HuH-7.5 (cell line): ENCODE measurements at places on chromosomes 7 and 10.

- DNase-seq: no peak
These were observed 11.2 kb upstream of the PLEKHA1 start for GRCh38 chr10:122363311-122363710.

DNA sequence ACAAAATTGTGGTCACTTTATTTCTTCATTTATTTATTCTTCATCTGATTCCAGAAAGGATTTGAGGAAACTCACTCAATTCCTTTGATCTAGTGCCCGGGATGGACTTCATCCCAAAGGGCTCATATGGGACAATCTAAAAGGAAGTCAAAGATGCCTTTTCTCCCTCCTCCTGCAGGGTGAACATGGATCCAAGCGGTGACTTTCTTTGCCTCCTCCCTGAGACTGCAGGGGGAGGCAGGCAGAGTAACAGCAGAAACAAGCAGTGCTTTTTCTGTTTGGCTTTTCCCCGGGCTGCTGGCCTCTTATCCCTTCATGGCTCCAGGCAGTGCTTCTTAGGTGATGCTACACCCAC is 10.0 kb upstream of the DNMBP start:
- DNase-seq: peak; percentile 37

- no peak for DNase-seq
These were observed 4.2 kb downstream of the OSBPL3 start for GRCh38 chr7:24975644-24976260.

DNA sequence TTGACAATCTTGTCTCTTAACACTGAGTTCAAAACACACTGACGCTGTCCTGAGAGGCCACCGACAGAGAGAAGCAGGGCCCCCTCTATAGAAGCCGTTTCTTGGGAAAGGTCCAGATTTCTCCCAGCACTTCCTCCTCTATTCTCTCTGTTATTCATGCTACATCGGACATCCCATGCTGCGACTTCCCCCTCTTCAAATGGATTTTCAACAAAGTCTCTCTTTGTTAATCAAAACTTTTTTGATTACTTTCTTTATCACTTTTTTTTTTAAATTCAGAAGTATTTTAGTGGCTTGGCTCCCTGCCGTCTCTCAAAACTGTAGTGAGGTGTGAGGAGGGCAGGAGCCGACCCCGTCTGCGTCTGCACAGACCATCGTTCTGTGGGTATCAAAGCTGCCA is 298.9 kb upstream of the PITRM1 start:
- DNase-seq: no peak

GRCh38 chr10:9302140-9302746 is 1247.8 kb downstream of the GATA3 start:
- peak; percentile 8 for DNase-seq

DNA sequence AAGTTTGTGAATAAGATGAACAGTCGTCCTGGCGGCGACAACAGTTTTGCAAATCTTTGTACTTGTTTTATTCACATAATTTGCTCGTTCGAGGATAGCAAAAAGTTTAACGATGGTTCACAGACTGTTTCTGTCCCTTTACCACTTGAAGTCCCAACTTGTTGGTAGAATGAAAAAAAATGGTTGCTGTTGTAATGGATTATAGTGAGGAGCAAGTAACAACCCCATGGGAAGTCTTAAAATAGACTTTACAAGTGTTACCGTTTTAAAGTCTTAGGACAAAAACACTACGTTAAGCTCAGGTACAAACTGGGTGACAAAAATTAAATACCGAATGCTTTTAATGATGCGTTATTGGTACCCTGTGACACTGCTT is 589 bp downstream of the LSM8 start:
- DNase-seq: no peak

DNA sequence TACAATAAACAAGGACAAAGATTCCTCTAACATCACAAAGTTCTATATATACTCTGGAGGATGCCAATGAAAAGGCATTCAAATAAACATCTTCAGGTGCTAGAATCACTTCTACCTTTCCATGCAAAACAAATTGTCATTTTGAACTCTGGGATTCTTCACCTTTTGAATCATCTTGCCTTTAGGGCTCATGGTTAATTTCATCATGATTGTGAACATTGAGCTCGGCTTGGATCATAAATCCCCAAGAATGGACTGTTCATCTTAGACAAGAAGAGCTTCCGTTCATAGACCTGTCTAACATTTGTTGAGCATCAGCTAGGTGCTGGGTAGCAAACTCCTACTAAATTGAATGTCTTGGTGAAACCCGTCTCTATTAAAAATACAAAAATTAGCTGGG is 212.2 kb downstream of the TNS3 start:
- no peak for DNase-seq

DNA sequence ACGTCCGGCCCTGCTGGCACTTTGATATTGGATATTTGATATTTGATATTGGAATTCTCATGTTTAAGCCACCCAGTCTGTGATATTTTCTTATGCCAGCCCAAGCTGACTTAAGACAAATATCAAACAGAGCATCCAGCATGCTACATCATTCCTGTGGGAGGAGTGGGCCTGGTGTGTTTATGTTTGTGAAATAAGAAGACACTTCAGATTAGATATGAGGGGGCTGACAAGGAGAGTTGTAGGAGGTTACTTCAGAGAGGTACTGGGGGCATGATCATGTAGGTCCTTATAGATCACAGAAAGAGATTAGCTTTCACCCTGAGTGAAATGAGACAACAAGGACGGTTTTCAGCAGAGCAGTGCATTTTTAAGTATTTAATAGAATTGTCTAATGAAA is 382.9 kb downstream of the SEMA3D start:
- no peak for DNase-seq

DNA sequence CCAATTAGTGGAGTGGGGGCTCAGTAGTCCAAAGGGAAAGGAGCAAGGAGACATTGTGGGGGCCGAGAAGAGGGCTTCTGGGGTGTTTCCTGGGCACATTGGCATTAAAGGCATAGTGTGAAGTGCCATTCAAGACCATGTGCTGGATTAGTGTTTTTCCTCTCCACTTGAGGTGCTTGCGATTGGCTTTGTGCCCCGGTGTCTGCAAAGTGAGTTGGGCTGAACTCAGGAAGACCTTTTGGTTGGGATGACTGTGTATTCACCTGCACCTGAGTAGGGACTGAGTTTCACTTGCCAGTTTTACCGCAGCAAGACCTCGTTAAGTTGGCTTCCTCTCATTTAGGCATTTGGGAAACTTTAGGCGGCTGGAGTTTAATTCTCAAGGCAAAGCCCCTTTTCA is 73.0 kb downstream of the TCF7L2 start:
- DNase-seq: no peak

DNA sequence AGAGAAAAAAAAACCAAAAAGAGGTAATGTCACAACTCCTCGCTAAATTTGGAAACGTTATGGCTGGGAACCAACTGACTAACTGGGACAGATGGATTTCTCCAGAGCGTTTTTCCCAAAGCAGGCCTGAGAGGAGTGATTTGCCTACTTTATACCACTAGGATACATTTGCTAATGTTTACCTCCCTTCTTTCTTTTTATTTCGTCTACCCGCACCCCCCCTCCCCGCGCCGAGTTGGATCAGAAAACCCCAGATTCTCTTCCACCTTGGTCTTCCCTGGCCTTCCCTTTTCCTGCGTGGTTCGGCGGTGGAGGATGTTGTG is 7.2 kb downstream of the CPA2 start:
- no peak for DNase-seq

- DNase-seq: no peak
These were observed 50.6 kb upstream of the GJD4 start for GRCh38 chr10:35554461-35555056.

GRCh38 chr10:1411956-1412355 is 325.4 kb downstream of the ADARB2 start:
- no peak for DNase-seq

DNA sequence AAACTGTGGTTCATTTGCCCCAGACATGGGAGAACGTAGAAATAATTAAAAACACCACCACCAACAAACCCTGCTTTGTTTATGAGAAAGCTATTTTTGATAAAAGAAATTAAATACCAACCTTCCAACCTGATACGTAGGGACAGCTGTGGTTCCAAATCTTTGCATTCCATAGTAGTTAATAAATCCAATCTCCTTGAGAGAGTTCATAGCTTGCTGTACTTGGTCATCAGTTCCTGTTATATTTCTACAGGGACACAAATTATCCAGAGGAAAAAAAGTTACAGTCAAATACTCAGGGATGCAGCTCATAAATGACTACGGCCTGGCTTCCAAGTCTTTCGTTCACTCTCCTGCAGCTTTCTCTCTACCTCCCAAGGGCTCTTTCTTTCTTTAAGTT is 41.1 kb downstream of the PUS7 start:
- no peak for DNase-seq

- DNase-seq: no peak
These were observed 91.5 kb upstream of the TCERG1L start for GRCh38 chr10:131402771-131403650.

DNA sequence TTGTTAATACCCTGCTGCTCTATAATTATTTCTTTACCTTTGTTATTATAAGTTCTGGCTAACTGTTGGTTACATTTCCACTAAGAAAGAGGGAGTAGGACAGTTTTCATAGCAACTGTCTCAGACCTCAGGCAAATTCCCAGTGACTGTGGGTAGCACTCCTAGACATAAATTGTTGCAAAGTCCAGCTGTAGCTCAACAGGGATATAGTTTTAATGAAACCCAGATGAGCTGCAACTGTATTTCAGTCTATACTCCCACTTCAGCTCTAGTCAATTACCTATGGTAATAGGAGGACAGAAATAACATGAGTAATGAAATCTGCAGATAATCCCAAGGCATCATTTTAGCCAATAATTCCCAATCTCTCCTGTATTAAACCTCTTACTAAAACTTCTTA is 103.0 kb upstream of the SEMA3A start:
- no peak for DNase-seq

GRCh38 chr7:111855161-111855841 is 293.0 kb upstream of the IMMP2L start:
- DNase-seq: peak; percentile 24

- no peak for DNase-seq
These were observed 193.2 kb downstream of the GALNT17 start for GRCh38 chr7:71325151-71325550.

DNA sequence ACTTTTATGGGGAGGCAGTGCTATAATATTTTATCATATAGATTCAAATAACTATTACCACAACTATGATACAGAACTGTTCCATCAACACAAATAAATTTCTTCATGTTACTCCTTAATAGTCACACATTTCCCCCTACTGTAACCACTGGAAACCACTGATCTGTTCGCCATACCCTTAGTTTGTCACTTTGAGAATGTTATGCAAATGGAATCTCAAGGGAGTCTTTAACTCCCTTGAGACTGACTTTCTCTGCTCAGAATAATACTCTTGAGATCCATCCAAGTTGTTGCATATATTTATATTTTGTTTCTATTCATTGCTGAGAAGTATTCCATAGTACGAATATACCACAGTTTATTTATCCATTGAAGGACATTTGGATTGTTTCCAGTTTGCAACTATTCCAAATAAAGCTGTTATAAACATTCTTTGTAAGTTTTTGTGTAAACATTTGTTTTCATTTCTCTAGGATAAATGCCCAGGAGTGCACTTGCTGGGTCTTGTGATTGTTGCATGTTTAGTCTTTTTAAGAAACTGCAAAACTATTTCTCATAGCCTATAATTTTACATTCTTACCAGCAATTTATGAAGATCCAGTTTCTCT is 19.7 kb upstream of the PON2 start:
- DNase-seq: no peak

DNA sequence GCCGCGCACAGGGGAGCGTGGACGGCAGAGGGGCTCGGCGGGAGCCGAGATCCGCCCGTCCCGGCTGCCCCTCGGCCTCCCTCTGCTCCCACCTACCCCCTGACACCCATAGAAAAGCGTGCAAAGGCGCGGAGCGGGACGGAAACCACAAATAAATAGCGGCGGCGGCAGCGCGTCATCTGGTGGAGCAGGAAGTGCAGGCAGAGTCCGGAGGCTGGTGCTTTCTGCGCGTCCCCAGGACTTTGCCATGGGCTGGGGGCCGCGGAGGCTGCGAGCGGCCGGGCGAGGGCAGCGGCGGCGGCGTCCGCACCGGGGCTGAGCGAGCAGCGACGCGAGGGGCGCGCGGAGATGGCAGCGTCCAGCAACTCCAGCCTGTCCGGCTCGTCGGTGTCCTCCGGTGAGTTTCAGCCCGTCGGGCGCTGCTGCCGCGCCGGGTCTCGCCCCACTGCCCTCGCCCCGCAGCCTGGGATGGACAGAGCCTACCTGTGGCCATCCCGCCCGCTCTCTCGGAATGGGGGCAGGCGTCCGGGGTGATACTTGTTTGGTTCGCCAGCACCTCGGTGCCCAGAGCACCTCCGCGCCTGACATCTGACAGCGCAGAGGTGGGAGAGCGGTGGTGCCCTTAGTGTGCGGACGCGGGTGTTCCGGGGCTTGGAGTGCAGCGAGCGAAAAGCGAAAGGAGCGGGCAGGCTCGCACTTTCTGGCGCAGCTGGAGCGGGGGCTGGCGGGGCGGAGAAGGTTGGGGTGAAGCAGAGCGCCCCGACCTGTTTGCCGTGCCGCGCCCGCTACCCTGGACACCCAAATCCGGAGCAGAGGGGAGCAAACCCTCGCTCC is at the start of gene CHN2:
Gene CHN2 (plus strand): TSS at position 182 of the 834 bp plus-strand sequence.
- peak; percentile 46 for DNase-seq

GRCh38 chr10:21976739-21977138 is 26.8 kb downstream of the DNAJC1 start:
- DNase-seq: no peak
